Stimulated activated CD8-positive, alpha-beta memory T cell treated with anti-CD3 and anti-CD28 coated beads, Interleukin-4, amount 100 ng/mL, for 4 hours (primary cell): ENCODE measurements at places on chromosomes 13 and 19.

- no peak for DNase-seq
Measured at GRCh38 chr13:43251961-43252360, 228.6 kb downstream of the DNAJC15 start.

DNA sequence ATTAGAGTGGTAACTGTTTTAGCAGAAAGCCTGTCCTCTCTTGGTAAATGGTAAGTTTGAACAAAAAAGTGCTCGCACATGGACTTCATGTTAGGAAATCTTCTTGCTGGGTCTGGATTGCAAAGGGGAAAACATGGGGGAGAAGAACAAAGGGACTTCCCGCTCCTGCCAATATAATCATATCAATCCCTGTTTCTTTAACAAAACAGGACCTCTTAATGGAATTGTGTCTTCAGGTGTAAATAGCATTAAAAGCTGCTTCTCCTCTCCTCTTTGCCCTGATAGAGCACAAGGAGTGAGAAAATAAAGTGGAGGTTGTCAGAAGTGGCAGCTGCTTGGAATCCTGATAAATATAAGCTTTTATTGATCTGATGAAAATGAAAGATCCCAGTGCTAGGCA is 20.4 kb upstream of the ZNF536 start:
- DNase-seq, result no peak

GRCh38 chr13:104871456-104871855 is 1664.0 kb downstream of the EFNB2 start:
- no peak for DNase-seq

- no peak for DNase-seq
Measured at GRCh38 chr19:17618281-17618903, 62.9 kb downstream of the COLGALT1 start.

GRCh38 chr13:60583911-60584753 is 187.1 kb downstream of the TDRD3 start:
- DNase-seq, result no peak

DNA sequence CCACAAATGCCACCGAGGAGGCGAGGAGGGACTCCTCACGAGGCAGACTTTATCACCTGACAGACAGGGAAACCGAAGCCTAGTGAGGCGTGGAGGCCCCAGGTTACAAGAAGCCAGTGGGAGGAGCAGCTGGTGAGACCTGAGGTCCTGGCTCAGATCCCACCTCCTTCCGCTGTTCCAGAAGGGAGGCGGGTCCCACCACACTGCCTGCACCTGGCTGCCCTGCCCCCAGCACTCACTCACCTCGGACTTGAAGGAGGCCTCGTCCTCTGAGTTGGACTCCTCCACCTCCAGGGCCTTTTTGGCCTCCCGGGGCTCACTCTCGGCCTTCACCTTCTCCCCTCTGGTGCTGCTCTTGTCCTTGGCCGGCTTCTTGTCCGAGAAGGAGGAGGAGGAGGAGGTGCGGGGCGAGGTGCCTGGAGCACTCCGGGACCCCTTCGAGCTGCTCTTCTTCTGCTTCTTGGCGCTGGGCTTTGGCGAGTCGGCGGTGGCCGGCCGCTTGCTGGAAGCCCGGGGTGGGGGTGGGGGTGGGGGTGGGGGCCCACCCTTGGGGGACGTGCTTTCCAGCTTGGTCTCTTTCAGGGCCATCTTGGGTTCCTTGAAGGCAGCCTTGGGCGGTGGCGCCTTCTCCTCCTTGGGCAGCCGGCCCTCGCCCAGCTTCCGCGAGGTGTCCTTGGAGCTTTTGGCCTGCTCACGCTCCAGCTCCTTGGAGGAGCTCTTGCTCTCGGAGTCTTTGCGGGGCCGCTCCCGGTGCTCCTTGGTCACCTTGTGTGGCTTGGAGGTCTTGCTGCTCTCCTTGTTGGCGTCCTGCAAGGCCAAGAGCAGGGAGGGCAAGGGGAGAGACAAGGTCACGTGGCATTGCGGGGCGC is 57.7 kb downstream of the MLLT1 start:
- no peak for DNase-seq

GRCh38 chr13:50366488-50367174 is 351.4 kb downstream of the KCNRG start:
- DNase-seq, result no peak

GRCh38 chr13:72911981-72912380 is 130.0 kb downstream of the PIBF1 start:
- no peak for DNase-seq

GRCh38 chr13:24253520-24254145 is 55.7 kb upstream of the C1QTNF9 start:
- no peak for DNase-seq
